ENCODE measurements at places on chromosomes 7 and 10.

DNA sequence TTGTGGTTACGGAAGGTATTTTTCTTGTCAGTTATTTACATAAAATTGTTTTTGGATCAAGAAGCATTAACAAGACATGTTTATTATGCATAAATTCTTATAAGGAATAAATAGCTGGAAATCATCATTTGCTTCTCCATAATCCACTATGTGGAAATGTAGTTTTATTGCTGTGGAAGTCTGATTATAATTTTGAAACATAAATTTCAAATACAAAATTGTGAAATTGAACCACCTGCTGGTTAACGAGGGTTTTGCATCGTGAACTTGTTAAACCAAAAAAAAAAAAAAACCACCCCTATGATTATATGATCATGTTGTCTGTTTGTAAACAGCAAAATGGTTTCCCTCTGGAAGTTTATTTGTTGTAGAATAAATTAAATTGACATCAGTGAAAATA, 25.9 kb downstream of the ABRAXAS2 start:
- peak; percentile 6 for DNase-seq

DNA sequence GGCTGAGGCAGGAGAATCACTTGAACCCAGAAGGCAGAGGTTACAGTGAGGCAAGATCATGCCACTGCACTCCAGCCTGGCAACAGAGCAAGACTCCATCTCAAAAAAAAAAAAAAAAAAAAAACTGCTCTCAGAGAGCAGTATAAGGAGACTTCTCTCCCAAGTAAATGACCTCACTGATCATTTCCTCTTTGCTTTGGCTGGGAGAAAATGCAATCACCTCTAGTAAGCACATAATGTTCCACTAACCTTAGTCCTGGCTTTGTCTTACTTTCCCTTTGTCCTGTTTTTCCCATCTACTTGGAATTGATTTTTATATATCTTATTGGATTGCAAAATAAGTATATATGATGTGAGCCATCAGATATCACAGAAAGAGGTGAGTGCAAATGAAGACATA, 2.5 kb downstream of the SLC25A13 start:
- no peak for DNase-seq

DNA sequence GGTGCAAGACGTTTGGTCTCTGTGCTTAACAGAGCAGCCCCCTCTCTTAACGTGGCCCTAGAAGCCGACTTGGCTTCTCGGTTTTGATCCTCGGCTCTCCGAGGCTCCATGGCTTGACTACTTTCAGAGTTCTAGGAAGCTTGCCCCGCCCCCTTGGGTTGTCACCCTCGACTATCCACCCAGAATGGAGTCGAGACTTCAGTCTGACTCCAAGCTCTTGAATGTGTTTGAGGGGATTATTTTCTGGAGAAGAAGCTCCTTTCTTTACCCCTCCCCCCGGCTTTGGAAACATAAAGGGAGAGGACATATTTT, 448 bp downstream of the SEC24C start:
- DNase-seq, result peak; percentile 56

- DNase-seq, result no peak
Measured at GRCh38 chr10:116198676-116199035, 74.3 kb downstream of the GFRA1 start.

DNA sequence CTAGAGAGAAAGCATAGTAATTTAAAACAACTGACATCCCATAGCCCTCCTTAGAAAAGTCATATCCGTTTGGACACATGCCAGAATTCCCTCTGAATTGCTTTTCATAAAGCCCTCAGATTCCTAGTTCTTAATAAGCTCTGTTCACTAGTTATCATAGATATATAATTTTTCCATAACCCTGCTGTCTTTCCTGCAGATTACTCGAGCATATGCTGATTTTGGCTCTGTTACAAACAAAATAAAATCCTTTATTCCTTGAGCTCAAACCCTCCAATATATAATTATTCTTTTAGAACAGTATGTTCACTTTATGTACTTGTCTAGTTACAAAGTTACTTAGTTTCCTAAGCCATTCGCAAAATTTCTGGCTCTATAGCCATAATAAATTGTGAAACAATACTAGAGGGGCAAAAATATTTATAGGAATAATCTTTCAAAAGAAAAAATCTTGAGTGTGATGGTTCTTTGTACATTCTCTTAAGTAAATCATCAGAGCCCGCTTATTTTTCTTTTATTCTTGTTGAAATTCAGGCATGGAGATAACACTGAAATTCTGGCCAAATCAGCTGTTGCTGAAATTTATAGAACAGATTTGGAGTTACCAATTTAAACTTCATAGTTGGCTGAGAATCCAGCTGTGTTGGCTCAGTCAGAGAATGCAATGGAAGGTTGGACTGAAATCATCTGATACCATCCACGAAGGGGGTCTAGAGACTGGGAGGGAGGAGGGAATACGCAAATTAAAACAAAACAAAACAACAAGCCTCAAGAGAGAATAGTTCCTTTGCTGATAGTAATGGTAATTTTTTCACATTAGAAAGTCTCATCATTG, 146.1 kb upstream of the TMEM196 start:
- DNase-seq, result peak; percentile 47

DNA sequence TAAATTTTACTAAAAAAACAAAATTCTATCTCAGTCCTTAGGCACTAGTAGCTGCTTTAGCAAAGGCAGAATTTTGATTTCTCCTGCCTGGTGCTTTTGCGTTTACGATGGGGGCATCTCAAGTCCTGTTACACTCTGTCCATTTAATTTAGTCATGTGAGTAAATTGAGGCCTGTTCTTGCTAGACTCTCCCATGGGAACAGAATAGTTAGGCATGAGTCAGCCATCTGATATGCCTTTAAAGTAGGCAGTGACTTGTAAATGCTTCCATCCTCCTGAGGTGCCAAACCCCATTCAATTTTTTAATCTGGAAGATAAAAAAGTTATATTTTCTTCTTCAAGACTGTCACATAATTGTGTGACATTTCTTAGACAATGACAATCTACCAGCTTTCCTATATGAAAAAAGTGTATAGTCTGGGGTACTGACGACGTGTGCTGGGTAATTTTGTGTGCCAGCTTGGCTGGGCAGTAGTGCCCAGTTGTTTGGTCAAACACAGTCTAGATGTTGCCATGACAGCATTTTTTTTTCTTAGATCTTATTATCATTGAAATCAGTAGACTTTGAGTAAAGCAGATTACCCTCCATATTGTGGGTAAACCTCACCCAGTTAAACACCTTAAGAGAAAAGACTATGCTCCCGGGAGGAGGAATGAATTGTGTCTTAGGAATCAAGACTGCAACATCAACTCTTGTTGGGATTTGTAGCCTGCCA, 603.4 kb downstream of the SORCS1 start:
- DNase-seq, result peak; percentile 73

DNA sequence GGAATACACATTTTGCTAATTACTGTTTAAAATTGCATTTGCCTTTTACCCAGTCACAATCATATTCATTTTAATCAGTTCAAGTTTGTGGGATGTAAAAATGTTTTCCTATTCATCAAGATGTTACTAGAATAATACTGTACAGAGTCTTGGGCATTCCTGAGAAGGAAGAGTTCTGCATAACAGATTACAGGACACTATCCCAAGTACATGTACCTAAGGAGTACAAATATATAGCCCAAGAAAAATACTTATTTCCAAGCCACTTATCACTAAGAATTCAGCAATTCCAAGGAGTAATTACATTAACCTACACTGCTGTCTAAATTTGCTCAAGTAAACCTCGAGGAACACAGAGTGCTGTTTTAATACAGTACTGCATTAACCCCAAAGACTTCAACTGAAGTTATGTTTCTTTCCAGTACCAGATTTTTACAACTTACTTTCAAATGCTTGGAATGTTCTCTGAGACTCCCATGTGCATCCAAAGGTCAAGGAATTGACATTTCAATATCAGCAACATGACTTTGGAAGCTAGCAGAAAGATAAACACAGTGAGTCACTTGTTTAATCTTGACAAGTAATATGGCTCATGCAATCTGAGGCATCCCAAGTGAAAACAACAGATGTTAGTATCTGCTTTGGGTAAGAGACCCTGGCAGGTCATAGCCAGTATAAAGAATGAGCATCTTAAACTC, 125.4 kb upstream of the BET1 start:
- DNase-seq, result peak; percentile 85

GRCh38 chr7:28999895-29000716, 42.0 kb upstream of the TRIL start:
- DNase-seq, result no peak

DNA sequence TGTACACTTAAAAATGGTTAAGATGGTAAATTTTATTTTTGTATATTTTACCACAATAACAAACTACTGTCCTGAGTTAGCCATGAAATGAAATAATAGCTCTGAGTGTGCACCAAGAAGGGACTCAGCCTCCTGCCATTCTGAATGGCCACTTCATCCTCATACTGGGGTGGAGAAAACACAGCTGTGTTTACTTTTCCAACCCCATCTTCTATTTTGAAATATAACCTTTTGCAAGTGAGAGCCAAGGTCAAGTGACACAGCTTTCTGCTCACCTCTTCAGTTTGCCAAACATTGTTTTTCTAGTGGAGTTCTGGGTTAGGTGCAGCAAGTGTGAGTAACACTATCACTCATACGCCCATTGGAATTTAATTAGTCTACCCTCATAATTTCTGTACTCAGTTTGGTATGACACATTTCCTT, 107.4 kb upstream of the GLCCI1 start:
- peak; percentile 31 for DNase-seq

DNA sequence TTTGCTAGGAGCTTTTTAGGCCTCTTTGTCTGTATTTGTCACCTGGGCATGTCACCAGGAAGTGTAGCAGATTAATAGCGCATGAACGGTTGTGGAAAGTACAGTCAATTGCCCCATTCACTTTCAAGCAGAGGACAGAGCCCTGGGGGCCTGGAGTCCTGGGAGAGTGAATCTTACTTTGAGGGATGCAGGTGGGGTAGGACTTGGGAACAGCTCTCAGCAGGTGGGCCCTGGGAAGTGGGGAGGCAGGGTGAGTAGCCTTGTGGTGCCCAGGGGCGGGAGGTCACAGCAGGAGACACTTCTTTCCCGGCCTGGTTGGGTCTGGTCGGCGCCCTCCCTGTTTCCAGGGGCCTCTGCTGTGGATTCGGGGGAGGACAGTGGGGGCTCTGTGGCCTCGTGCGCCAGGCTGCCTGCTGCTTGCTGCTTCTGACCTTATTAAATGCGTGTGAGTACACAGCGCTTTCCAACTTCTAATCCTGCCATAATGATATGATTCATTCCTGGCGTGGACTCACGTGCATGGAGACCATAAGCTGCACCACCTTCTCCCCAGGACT, 51.6 kb upstream of the AQP1 start:
- DNase-seq, result no peak

DNA sequence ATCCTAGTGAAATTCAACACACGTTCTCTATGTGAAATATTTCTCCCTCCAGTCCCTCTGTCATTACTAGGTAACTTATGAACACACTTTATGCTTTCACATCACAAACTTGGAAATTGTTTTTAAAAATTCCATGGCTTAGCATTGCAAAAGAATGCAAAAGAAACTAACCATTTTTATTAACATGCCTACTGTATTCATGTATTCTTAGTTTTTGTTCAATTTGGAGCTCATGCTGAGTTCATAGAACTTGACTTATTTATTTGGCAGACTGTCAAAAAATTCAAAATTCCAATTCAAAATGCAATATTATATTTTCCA, 155.0 kb upstream of the SEMA3C start:
- DNase-seq, result no peak

DNA sequence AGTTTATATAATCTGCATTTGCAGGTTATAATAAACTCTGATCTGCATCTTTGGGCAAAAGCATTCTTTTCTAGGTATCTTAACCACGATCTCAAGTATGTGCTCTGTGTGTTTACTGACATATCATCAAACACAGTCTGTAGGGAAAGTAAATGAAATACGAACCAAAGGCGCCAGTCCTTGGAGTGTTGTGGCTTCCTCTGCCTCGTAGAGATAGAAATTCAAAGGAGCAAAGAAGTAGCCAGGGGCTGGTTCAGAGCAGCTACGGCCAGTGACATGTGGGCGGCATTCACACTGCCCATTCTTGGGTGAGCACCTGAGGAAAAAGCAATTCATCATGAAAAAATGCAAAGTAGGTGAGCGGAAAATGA, 38.7 kb downstream of the LAMB4 start:
- DNase-seq, result no peak

DNA sequence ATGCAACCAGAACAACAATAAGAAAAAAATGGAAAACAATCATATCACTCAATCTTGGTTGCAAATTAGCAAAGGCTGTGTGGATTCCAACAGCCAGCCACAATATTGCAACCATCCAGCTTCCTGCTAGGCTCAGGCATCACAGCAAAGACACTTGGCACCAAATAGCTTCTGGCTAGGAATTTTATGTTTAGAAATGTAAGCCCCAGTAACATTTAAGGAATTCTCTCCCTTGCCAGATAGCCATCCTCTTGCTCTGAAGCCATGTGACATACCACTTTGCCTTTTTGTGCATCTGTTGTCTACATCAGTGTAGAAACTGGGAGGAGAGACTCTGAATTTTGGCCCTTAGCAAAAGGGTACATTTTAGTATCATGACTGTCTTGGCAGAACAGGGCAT, 22.2 kb downstream of the MKX start:
- peak; percentile 93 for DNase-seq

- DNase-seq, result no peak
Measured at GRCh38 chr10:103843045-103843444, 12.3 kb downstream of the SH3PXD2A start.

DNA sequence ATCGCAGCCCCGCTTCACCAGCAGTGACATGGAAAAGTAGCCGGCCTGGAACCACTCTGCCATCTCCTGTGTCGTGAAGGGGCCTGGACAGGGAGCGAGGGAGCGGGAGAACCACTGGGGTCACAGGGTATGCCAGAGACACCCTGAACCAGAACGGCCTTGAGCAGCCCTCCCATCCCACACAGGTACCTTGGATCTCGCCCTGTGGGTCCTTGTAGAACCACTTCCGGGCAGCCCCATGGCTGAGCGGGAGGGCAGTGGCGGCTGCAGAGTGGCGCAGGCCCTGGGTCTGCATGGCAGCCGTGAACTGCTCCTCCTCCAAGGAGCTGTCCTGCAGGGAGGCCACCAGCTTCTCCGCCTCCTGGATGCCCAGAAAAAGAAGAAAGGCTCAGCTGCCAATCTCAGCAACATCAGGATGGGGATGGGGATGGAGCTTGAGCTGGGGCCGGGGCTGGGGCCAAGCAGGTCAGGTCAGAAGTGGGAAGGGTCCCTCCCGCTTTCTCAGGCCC, 9.5 kb downstream of the GIGYF1 start:
- DNase-seq, result no peak

GRCh38 chr7:1460821-1461645, 1.8 kb upstream of the MICALL2 start:
- no peak for DNase-seq

- DNase-seq, result no peak
Measured at GRCh38 chr7:128160296-128160695, 80.8 kb upstream of the LEP start.

- no peak for DNase-seq
Measured at GRCh38 chr7:99928188-99928587, 1.2 kb downstream of the GJC3 start.

DNA sequence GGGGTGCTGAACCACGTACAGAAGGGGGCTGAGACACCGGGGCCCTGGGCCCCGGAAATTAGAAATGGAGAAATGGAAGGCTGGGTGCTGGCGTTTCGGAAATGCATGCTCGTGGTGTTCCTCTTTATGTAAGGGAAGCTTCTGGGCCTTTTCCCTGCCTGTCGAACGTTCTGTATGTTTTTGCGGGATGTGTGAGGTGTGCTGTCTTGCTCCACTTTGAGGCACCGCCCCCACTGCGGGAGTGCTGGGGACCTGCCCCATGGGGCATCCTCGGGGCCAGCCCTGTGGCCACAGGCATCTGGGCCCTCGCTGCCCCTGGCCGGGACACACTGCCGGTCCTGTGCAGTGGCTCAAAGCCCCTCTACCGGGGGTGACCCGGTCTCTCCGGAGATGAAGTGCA, 1.7 kb upstream of the VENTX start:
- no peak for DNase-seq
